Activated T-cell treated with anti-CD3 and anti-CD28 coated beads, Interleukin-2, amount 50 U/mL, for 24 hours (primary cell): ENCODE measurements at places on chromosomes 7 and 10.
A peak's percentile ranks its signal among the peaks of the same experiment; 100 is the strongest.

GRCh38 chr10:17914169-17915045 lies 37.3 kb upstream of the SLC39A12 start:
- no peak for DNase-seq

DNA sequence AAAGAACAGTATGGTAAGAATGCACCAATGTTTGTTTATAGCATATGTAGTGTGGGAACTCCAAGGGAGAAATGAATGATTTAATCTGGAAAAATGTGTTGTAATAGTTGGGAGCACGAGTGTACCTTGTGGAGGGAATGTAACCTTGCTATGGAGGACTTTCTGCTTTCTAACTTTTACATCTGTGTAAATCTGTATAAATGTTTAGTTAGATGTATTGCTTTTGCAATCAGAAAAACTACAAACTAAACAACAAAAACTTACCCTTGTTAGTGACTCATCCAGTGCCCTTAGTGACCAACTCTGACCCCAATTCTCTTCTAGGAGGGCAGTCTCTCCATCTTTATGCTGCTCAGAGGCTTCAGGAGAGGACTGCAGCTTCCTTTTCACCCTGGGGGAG lies 89.3 kb downstream of the CCNY start:
- DNase-seq = no peak

DNA sequence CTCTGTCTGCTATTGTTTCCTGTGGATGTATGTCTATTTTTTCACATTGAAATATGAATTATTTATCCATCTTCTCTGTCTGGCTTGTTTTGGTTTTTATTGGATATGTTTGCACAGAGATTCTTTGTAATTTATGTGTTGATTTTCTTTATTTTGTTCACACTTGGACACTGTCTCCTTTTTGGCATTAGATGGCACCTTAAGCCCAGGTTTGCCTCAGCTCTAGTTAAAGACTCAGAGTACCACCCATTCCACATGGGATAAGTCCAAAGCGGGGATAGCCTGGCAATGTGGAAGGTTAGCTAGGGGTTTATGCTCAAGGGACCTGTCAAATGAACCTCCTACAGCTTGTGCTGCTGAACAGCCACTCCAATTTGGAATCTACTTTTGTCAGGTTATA lies 14.1 kb downstream of the FEZF1 start:
- DNase-seq = no peak

- no peak for DNase-seq
These were observed 162.6 kb downstream of the FAM107B start for GRCh38 chr10:14611968-14612693.

DNA sequence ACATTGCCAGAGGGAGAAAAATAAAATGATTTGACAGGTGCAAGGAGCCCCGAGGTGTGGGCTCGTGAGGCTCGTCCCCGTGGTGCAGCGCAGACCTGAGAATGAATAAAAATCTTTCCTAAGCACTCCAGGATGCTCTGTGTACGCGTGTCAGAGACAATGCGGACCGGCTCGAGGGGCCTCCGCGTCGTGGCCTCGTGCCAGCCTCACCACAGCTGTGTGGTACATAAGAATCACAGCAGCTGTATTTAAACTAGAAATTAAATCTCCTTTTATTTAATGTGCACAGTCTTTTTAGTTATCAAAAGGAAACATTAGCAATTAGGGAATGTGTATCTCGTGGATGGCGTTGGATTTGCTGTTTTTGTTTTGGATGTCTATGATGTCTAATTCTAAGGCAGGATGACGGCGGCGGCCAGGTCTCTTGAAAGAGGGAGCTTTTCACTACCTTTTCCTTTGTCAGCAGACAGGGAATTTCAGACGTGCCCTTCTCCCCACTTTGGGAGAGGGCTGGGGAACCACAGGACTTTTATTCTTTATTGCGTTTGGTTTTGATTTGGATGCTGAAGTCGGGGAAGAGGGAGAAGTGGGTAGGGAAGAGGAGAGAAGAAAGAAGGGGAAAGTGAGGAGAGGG lies 365.3 kb upstream of the SHH start:
- DNase-seq = no peak

DNA sequence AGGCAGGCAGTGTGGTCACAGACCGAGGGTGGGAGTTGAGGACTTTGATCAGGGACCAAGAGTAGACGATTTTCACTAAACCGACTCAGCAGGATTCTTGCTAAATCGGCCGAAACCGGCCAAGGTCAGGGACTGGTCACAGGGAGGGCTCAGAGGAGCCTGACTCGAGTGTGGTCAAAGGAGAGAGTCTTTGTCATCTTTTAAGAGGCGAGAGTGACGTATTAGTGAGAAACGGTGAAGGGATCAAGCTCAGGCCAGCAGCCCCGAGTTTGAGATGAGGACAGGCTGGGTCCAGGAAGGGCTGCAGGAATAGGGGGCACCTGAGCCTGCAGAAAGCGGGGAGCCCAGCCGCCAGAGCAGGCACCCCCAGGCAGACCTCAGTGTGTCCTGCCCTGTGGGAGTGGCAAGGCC lies 41.6 kb upstream of the FAM20C start:
- DNase-seq = no peak

- DNase-seq = peak; percentile 81
These were observed 17.3 kb downstream of the MLXIPL start for GRCh38 chr7:73606801-73607691.

GRCh38 chr7:110645060-110645459 lies 445.9 kb upstream of the LRRN3 start:
- DNase-seq = no peak

DNA sequence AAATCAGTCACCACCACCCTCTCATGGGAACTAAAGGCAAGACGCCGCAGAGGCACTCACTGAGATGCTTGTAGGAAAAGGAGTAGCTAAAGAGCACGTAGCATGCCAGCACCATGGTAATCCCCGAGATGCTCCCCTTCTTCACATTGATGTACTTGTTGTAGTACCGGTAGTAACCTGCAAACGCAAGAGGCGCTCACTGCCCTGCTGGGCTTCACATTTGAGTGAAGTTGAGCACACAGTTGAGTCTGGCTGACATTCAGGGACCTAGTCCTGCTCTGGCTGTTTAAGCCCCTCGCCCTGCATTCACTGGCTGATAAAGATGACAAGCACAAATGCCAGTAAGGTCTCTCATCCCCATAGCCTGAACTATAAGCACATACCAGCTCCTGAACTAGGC lies 6.9 kb downstream of the ATP5MF start:
- DNase-seq = no peak

GRCh38 chr10:75957314-75958120 lies 526.1 kb downstream of the LRMDA start:
- DNase-seq = no peak

DNA sequence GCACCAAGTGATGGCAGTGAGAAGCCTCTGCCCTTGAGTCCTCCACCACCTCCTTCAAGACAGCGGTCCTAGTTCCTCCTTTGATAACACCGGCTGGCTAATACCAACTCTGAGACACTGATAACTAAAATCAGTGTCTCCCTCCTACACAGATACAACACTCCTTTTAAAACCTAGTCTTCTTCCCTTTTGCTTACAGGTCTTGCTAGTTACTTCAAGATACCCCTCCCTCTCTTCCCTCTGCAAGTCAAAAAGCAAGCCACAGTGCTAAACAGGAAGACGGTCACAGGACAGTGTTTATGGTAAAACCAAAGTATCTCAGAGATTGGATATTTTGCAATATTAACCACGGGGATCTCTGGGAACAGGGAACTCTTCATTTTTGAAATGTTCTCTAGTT lies 4.6 kb downstream of the AKR1B1 start:
- DNase-seq = no peak

DNA sequence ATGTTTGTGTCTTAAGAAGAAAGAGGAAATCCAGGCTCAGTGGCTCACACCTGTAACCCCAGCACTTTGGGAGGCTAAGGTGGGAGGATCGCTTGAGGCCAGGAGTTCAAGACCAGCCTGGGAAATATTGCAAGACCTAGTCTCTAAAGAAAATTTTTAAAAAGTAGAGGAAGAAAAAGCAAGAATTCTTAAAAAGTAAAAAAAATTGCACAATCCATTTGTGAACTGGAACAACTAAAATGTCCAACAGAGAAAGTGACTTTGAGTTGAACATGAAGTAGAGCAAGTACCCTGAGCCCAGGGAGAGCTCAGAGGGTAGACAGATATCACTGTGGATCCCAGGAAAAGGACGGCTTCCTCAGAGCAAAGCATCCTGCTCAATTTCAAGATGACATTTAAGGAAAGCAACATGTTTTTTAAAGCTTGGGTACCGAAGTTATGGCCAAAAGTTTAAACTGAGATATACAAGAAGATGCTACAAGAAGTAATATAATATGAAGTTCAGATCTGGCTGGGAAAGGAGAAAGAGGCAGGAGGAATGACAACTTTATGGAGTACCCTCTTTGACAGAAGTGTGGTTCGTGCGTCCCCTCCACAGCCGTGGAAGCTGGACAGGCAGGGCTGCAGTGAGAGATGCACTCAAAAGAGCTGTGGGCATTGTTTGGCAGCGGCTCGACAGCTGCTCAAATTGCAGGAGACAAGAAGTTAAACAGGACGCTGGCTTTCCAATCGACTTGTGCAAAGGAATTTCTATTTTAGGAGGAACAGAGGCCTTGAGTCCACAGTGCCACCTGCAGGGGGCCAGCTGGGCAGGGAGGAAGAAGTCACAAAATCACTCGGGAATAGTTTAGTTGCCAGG lies 201.3 kb downstream of the JCAD start:
- no peak for DNase-seq

- no peak for DNase-seq
These were observed 387.1 kb downstream of the LRMDA start for GRCh38 chr10:75818552-75818951.

- no peak for DNase-seq
These were observed 26.0 kb downstream of the CYP3A5 start for GRCh38 chr7:99653754-99654153.

DNA sequence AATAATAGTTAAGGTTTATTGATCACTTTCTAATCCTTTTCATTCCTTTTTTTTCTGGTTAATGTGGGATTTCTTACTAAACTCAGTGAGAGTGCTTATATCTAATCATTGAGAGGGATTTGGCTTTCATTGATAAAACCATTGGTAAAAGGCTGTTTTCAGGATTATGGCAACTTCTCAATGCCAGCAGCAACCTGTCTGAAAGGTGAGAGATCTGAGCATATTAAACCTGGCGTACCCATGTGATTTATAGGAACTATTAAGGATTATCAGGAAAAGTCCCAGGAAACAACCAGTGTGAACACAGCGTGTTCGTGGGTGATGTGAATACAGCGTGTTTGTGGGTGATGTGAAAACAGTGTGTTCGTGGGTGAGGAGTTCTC lies 65.9 kb downstream of the PDIA4 start:
- DNase-seq = no peak

DNA sequence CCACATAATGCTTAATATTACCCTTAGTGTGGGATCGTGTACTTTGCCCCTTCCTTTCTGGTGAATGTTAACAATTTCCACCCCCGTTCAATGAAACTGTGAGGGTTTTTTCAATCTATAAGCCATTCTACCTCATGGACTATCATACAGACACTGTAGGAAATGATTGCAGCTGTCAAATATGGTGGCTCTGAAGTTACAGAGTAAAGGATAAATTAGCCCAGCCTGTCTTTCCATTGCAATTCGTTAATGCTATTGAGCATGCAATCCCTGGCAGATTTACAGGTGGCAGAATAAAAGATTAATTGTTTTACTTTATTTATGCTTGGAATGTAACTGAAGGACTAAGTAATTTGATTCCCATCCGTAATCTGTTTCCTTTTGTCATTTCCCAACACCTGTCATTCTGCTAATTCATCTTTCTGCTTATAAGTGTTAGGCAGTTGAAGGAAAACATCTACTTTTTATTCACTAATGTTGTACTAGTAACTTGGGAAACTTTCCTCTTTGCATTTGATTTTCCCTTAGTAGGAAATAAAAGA lies 1211.6 kb upstream of the LRRN3 start:
- DNase-seq = no peak

- DNase-seq = no peak
These were observed 608 bp upstream of the UBN2 start for GRCh38 chr7:139230484-139230773.

DNA sequence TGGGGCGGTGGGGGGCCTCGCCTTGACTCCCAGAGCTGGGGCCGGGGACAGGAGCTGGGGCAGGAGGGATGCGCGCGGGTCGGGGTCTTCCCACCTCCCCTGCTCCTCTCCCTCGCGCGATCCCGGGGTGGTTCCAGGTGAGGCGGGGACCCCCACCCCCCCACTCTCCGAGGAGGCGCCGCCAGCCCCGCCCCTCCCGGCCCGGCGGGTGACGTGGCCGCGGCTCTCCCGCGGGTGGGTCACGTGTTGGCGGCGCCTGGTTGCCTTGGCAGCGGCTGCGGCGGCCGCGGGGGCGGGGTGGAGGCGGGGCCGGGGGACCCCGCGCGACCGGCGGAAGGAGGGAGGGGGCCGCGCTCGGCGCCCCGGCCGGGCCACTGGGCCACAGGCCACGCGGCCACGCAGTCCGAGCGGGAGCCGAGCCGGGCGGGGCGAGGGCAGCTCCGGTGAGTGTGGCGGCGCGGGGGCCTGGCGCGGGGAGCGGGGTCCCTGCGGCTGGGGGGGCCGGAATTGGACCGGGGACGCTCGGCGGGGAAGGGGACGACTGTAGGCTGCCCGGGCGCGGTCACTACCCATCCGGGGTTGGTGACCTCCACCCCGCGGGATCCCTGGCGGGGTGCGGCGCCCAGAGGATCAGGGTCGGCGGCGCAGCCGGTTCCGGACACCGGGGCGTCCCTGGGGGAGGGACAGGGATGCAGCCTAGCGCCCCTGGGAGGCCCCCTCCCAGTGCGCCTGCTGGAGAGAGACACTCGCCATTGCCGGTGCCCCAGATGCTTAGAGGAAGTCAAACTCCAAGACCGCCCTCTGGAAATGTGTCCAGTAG lies at the start of gene ORAI2:
Gene ORAI2 (plus strand): TSS at position 357 of the 820 bp plus-strand sequence. CDS start 5,382 bp downstream, outside the sequence.
- peak; percentile 91 for DNase-seq

DNA sequence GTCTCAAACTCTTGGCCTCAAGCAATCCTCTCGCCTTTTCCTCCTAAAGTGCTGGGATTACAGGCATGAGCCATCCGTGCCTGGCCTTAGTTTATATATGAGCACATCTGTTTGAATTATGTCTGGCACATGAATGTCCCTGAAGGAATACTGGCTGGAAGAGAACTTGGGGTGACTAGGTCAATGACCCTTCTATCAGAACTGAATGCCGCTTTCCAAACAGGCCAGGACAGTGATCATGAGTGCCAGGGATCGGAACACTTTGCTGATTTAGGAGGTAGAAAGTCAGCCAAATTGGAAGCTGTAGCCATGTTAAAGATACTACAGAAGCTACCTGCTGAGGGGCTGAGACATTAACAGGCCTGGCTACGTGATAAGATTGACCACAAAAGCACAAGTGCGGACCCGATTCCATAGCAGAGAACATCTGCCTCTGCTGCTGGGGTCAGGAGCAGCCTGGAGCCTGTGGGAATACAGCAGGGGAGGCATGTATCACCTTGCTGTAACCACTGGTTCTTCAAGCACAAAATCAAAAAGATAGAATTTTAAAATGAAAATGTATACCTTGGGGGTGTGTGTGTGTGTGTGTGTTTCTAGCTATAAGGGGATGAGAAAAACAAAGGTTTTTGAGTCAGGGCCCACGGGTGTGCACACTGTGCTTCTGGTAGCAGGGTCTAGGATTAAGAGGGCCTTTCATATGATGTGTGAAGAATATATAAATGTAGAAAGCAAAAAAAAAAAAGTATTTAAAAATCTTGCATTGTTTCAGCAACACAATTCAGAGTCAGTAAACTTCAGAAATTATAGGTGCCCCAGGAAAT lies 293.7 kb downstream of the BBS9 start:
- DNase-seq = no peak

GRCh38 chr10:116774728-116775151 lies 32.4 kb upstream of the HSPA12A start:
- DNase-seq = no peak
